ENCODE measurements at places on chromosomes 16 and 17.

- no peak for DNase-seq
These were observed 107.4 kb downstream of the GAS7 start for GRCh38 chr17:10091046-10091445.

DNA sequence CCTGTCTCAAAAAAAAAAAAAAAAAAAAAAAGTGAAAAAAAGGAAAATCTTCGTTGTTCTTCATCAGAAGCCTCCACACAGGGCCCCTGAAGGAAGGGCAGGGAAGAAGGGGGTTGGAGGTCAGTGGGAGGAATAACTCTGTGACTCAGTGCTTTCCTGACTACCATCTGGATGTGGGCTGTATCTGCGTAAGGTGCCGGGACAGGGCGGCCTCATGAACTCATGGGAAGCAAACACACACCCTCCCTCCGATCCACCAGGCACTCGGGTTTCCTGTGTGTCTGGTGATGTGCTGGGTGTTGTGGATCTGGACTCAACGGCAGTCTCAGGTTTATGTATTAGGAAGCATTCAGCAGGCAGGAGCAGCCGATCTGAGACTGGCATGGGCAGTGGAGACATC lies 691.6 kb downstream of the WWOX start:
- no peak for DNase-seq

DNA sequence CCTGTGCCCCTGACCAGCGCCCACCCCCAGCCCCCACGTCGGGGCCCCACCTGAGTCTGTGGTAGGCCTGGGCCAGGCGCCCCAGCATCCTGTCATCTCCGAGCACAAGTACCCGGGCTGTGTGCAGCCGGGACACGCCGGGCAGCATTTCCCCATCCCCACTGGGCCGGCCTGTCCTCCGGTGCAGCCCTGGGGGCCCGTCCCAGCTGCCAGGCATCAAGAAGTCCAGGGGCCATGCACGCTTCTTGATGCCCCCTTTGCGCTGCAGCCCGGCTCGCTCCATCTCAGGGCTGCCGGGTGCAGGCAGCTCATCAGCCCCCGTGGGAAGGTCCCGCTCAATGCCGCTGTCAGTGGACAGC lies 29.3 kb upstream of the MFSD6L start:
- DNase-seq = no peak

GRCh38 chr17:13031718-13032350 lies 14.0 kb upstream of the ELAC2 start:
- peak; percentile 49 for DNase-seq

DNA sequence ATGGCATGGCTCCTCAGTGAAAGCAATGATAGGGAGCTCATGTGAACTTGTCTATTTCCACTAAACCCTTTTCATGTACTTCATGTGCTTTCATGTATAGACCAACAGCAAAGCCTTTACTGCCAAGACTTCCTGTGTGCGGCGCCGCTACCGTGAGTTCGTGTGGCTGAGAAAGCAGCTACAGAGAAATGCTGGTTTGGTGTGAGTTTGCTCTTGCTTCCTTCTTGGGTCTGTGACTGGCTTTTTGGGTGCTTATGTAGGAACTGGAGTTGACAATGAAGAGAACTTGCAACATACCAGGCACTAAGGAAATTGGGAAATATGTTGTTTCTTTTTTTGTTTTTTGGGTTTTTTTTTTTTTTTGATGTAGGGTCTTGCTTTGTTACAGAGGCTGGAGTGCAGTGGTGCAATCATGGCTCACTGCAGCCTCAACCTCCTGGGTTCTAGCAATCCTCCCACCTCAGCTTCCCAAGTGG lies 5.7 kb downstream of the SNX11 start:
- no peak for DNase-seq

DNA sequence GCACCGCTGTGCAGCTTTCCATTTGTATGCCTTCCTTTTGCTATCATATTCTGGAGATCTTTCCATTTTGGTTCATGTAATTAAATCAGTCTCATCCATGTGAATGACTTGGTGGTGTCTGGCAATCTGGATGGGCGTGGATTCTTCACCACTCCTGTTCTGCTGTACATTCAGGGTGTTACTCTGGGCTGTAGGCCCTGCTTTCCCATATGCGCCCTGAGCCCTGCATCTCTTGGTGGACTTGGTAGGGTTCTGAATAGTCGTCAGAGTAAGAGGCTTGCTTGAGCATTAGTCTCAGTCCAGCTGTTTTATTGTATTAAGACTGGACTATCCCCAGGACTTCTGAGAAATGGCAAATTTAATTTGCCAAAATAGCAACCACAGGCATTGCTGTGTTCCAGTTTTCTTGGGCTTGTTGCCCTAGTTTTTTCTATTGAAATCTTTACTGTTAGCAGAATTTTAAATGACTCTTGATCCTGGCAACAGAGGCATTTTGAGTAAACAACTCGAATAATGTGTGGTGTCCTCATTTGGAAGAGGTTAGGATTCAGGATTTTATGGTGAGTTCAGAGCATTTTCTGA lies 14.9 kb downstream of the BANP start:
- DNase-seq = no peak

DNA sequence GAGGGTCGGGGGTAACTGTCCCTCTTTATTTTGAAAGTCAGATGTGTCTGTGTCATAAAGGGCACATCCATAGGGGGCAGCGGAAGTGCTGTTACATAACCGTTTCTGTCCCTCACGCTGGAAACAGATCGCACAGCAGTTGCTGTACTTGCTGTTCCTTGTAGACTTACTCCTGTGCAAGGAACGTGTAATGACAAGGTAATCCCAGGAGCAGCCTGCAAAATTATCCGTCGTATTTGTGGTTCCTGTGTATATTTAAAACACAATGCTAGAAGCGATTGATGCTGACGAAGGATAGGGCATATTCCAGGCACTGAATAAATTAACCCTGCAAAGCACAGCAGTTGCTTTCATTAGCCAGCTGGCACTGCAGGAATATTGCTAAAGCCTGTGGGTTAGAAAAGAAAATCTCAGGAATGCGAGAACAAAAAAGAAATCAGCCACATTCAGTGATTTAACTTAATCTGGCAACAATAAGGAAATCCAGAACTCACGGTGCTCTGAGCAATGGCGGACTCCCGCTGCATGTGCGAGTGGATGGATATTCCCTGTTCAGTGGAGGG lies 76.2 kb downstream of the SPECC1 start:
- DNase-seq = no peak

GRCh38 chr16:2236337-2237101 lies at the start of gene DNASE1L2:
Gene DNASE1L2 (plus strand): TSS chr16:2236444. CDS start chr16:2236817, 373 bp downstream.
- DNase-seq = no peak

GRCh38 chr17:6755731-6756184 lies at the start of gene XAF1:
Gene XAF1 (plus strand): TSS chr17:6756046. CDS start chr17:6756079, 33 bp downstream.
- peak; percentile 47 for DNase-seq

DNA sequence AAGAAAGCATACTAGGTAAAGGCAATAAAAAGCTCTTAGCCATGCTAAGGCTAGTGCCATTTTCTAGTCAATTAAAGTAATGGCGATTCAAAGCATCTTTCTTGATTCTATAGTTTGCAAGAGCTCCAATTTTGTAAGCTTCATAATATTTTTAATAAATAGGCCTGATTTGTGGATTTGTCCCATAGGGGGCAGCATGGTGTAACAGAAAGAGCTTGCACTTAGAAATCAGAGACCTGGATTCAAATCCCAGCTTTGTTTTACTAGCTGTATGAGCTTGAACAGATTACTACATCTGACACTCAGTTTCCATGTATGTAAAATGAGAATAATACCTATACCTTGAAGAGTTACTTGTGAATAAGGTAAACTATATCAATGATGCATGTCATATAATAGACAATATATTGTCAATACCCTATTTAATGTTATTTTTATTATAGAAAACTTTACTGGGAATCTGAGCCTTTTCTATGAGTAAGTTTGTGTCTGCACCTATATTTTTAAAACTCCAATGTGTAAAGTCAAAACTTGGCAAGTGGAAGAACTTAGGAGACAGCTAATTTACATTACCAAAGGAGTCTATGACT lies 93.6 kb upstream of the NOG start:
- DNase-seq = no peak

DNA sequence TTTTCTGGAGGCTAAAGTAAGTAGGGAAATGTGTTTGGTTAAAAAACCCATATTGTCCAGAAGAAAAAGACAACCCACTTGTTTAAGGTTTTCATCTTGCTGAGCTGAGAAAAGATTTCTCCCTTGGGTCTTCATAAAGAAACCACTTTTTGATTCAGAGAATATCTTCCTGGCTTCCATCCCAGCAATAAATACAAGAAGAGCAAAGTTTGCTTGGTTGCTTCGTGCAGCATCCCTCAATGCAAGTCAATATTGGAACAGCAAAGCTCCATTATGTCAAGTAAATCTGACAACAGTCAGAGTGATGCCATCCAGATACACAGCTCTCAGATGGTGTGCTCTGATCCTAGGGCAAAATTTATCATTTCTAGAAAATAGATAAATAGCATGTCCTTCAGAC lies 118.9 kb upstream of the PIRT start:
- DNase-seq = no peak

GRCh38 chr17:18009609-18010420 lies 29.2 kb downstream of the ATPAF2 start:
- DNase-seq = no peak

- peak; percentile 62 for DNase-seq
These were observed 2.6 kb upstream of the GRIN2C start for GRCh38 chr17:74862108-74862901.

DNA sequence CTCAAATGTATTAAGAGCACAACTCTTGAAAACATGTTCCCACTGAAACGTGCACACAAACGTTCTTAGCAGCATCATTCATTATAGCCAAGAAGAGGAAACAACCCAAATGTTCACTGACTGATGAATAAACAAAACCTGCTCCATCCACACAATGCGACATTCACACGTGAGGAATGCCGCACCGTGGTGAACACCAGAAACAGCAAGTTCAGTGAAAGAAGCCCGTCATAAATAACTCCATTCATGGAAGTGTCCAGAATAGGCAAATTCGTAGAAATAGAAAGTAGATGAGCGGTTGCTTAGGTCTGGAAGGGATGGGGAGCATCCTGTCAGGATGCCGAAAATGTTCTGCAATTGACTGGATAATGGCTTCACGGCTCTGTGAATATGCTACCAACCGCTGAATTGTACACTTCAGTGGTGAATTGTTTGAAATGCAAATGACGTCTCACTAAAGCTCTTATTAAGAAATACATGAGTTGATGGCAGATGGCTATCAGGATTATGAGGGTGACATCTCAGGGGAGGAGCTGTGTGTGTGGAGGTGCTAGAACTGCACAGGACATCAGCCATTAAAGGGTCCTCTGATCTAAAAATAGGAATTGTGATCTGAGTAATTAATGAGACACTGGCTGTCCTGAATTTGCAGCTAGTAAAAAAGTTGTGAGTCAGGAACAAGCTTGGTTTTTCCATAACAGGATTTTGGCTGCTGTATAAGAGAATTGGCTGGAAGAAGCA lies 771.0 kb downstream of the KCNJ18 start:
- DNase-seq = no peak

DNA sequence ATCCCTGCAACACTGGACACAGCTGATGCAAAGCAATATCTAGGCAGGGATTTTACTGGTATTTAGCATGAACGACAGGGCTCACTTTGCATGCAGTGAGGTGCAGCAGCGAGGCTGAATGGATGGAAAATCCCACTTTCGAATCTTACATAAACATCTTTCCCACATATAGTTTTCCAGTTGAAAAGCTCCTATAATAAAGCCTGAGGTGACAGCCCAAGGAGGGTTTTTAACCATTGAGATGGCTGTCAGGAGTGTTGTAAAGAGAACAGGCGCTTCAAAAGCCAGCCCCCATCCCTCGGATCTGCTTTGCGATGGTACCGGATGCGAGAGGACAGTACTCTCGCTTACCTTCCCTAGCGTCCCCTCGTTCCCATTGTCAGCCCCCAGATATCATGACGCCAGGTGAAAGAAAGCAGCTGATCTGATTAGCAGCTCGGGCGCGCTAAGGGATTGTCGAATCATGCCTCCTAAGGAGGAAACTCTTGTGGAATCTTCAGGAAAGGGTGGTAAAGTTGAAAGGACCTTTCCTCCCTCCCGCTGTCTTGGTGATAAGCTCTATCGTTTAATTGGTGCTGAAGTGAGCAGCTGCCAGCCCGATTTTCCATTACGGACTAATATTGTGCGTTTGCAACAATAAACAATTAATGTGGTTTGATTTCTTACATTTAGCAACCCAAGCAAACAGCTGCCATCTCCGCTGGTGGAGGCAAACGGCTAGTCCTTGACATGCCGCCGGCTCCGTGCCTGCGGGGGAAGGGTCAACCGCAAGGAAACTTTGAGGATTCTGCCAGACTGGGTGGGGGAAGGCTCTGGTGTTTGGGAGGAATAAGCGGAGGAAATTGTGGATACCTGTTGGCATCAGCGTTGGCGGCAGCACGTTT lies 1.8 kb downstream of the CDH8 start:
- no peak for DNase-seq

GRCh38 chr17:7137171-7137943 lies 22.7 kb upstream of the ASGR2 start:
- no peak for DNase-seq

- no peak for DNase-seq
These were observed 8.9 kb downstream of the UNK start for GRCh38 chr17:75793460-75793859.
